ENCODE measurements at places on chromosomes 3 and 15.

GRCh38 chr15:47721676-47722075 lies 4.4 kb downstream of the SEMA6D start:
- no peak for DNase-seq

- DNase-seq: no peak
Observed at GRCh38 chr3:46222435-46223161, 14.5 kb upstream of the CCR1 start.

- no peak for DNase-seq
Observed at GRCh38 chr3:143536817-143537535, 311.3 kb downstream of the SLC9A9 start.

DNA sequence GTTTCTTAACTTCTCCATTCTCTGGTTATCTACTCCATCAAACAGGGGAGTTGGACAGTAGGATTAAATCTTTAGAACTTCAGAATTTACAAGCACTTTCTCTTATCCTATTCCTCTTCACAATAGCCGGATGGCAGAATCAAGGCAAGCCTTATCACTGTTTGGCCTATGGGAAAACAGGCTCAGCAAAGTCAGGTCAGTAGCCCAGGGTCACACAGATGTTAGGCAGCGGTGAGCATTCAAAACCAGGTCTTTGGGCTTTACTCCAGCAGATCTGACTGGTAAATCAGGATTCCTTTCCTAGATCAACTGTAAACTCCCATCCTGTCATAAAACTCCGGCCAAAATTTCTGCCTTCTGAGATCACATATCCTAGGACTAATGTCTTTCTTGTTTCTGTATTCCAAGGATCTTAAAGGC lies 258.4 kb downstream of the OPA1 start:
- no peak for DNase-seq

DNA sequence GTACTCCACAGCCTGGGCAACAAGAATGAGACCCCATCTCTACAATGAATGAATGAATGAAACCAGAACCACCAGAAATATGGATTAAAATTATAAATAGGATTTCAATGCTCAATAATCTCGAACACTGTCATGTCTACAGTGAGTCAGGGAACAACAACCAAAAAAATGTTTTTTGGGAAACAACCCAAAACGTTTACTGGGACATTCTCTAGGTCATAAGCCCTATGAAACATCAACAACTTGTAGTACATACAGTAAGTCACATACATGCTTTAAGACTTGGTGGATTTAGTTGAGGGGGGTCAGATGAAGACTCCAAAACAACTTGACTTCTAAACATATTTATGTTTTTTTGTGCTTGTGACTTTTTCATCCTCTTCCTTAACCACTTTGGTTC lies 511.2 kb downstream of the FOXP1 start:
- no peak for DNase-seq

DNA sequence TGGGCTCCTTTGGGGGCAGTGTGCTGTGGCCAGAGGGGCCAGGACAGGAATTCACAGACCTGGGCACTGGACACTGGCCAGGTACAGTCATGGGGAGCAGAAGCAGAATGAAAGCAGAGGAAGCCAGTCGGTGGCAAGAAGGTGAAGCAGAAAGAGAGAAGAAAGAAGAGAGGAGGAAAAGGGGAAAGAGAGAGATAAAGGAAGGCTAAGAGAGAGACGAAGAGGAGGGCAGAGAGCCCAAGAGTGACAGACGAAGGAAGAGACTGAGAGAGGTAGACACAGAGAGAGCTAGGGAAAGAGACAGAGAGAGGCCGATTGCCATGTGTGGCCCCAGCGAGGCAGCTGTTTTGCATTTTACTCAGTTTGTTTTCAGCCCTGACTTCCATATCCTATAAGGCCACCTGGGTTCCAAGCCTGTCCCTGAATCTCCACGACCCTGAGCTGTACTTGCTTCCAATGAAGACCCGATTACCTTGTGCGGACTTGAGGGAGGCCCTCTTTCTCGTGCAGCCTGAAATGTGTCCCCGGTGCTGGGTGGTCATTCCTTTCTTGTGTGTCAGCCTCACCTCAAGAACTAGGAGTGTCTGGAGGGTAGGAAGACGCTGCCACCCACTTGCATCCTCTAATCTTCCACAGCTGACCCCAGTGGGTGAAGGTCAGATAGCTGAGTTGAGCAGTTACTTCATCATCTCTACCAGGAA lies 73.9 kb downstream of the LSM3 start:
- DNase-seq: no peak

DNA sequence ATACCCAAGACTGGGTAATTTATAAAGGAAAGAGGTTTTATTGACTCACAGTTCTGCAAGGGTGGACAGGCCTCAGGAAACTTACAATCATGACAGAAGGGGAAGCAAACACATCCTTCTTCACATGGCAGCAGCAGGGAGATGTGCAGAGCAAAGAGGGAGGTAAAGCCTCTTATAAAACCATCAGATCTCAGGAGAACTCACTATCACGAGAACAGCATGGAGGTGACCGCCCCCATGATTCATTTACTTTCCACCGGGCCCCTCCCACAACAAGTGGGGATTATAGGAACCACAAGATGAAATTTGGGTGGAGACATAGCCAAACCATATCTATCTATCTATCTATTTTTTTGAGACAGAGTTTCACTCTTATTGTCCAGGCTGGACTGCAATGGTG lies 5.4 kb downstream of the GDPGP1 start:
- no peak for DNase-seq

- no peak for DNase-seq
Observed at GRCh38 chr3:174342941-174343501, 516.1 kb upstream of the NAALADL2 start.

Measured in forelimb muscle (tissue), 1 donor.